ENCODE measurements at places on chromosomes 4 and X. TPM values are rescaled to one million over a fixed set of nuclear protein-coding genes. Genes with fewer than 3 reads are reported as not detected.

The ASB5 gene
- total RNA-seq = not detected

The FSTL5 gene
- not detected for total RNA-seq

- no peaks in the 10 kb centered on the region for H3K4me1 ChIP-seq
- DNase-seq = no peak
- H3K27me3 ChIP-seq = no peaks in the 10 kb centered on the region
Observed at GRCh38 chrX:25241461-25241860, 225.7 kb upstream of the ARX start.

The BMX gene
- total RNA-seq = 2.0 TPM

- H3K4me1 ChIP-seq = no peaks in the 10 kb centered on the region
- H3K27me3 ChIP-seq = no peaks in the 10 kb centered on the region
- DNase-seq = no peak
- no peak overlapping the region for H3K4me3 ChIP-seq
Observed at GRCh38 chr4:164056426-164057142, 562.1 kb downstream of the TMA16 start.

- peaks cover 16% of the 10 kb centered on the region for H3K4me1 ChIP-seq
- H3K27me3 ChIP-seq = no peaks in the 10 kb centered on the region
- no peak overlapping the region for H3K4me3 ChIP-seq
- H3K27ac ChIP-seq = no peak overlapping the region
- no peak for DNase-seq
- no peaks in the 10 kb centered on the region for H3K36me3 ChIP-seq
Observed at GRCh38 chr4:38390969-38391545, 272.9 kb upstream of the KLF3 start.

- H3K4me3 ChIP-seq = no peak overlapping the region
- no peaks in the 10 kb centered on the region for H3K27me3 ChIP-seq
- no peaks in the 10 kb centered on the region for H3K4me1 ChIP-seq
- peak; percentile 38 for DNase-seq
- no peaks in the 10 kb centered on the region for H3K36me3 ChIP-seq
- H3K27ac ChIP-seq = no peak overlapping the region
Observed at GRCh38 chrX:17242470-17242869, 132.5 kb upstream of the NHS start.

DNA sequence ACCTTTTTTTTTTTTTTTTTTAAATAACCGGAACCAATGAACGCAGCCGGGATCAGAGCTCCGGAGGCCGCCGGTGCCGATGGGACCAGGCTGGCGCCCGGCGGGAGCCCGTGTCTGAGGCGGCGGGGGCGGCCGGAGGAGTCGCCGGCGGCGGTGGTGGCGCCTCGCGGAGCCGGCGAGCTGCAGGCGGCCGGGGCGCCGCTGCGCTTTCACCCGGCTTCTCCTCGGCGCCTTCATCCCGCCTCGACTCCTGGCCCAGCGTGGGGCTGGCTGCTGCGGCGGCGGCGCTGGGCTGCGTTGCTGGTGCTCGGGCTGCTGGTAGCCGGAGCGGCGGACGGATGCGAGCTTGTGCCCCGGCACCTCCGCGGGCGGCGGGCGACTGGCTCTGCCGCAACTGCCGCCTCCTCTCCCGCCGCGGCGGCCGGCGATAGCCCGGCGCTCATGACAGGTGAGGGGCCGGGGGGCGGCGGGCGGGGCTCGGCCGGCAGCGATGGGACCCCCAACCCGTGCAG, 337 bp downstream of the STIM2 start:
- H3K4me1 ChIP-seq = peaks cover 30% of the 10 kb centered on the region
- H3K27ac ChIP-seq = peak overlapping the region; percentile 97
- DNase-seq = peak; percentile 55
- no peaks in the 10 kb centered on the region for H3K36me3 ChIP-seq
- H3K4me3 ChIP-seq = peak overlapping the region; percentile 71

- no peak overlapping the region for H3K27ac ChIP-seq
- DNase-seq = no peak
- no peaks in the 10 kb centered on the region for H3K36me3 ChIP-seq
- no peaks in the 10 kb centered on the region for H3K27me3 ChIP-seq
- no peak overlapping the region for H3K4me3 ChIP-seq
Observed at GRCh38 chrX:42797651-42798269, 19.8 kb upstream of the PPP1R2C start.

GRCh38 chr4:33090910-33091309, 2370.7 kb downstream of the PCDH7 start:
- no peak overlapping the region for H3K4me3 ChIP-seq
- H3K4me1 ChIP-seq = no peaks in the 10 kb centered on the region

The CD38 gene
- total RNA-seq = 6.4 TPM

DNA sequence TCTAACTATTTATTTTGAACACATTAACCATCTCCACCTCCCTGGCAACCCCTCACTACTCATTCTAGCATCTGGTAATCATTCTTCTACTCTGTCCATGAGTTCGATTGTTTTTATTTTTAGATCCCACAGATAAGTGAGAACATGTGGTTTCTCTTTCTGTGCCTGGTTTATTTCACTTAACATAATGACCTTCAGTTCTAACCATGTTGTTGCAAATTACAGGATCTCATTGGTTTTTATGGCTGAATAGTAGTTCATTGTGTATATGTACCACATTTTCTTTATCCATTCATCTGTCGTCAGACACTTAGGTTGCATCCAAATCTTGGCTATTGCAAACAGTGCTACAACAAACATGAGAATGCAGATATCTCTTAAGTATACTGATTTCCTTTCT, 33.4 kb upstream of the FAM47B start:
- no peak overlapping the region for H3K27ac ChIP-seq
- no peak for DNase-seq
- H3K27me3 ChIP-seq = no peaks in the 10 kb centered on the region
- H3K4me3 ChIP-seq = no peak overlapping the region
- no peaks in the 10 kb centered on the region for H3K36me3 ChIP-seq
- H3K4me1 ChIP-seq = no peaks in the 10 kb centered on the region

DNA sequence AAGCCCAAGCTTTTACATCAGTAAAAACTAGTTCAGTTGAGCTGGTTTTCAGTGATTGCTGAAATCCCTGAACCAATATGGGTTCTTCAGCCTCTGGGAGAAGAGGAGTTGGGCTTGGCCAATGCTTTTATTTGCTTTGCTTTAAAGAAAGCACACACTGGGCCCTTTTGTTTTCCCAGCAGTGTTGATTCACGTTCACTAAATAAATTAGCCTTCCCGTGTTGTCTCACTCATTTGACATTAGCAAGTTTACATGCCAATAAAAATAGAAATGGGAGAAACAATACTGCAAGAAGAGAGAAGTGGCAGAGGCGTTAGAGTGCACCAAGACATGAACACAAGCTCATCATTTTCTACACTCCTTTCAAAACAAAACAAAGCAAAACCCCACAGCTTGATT, 136.2 kb downstream of the SHROOM3 start:
- peak overlapping the region; percentile 2 for H3K27ac ChIP-seq
- H3K4me3 ChIP-seq = no peak overlapping the region
- peaks cover 14% of the 10 kb centered on the region for H3K4me1 ChIP-seq

DNA sequence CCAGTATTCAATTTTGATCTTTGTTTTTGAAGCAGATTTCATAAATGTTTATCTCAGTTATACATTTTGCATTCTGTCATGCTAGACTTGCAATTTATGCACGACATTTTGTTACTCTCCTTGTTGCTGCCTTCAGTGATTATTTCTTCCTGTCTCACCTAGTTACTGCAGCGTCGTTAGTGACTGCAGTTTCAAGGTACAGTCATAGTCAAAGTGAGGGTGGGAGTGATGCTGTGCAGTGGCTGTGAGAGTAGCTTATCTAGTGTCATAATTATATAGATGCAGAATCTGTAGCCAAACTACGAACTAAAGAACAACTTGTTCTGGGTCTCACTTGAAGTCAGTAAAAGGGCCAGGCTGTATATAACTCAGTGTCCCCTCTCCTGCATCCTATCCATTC, 69.8 kb downstream of the GPR101 start:
- no peaks in the 10 kb centered on the region for H3K27me3 ChIP-seq
- DNase-seq = no peak
- no peaks in the 10 kb centered on the region for H3K36me3 ChIP-seq
- H3K4me1 ChIP-seq = no peaks in the 10 kb centered on the region
- H3K27ac ChIP-seq = no peak overlapping the region
- no peak overlapping the region for H3K4me3 ChIP-seq

The ZNF674 gene
- total RNA-seq = 2.9 TPM

The HS3ST1 gene
- 2.7 TPM for total RNA-seq
